Nucleus accumbens (tissue), 56 donors: ENCODE measurements at places on chromosomes 11 and 22.
A peak's percentile ranks its signal among the peaks of the same experiment; 100 is the strongest.

DNA sequence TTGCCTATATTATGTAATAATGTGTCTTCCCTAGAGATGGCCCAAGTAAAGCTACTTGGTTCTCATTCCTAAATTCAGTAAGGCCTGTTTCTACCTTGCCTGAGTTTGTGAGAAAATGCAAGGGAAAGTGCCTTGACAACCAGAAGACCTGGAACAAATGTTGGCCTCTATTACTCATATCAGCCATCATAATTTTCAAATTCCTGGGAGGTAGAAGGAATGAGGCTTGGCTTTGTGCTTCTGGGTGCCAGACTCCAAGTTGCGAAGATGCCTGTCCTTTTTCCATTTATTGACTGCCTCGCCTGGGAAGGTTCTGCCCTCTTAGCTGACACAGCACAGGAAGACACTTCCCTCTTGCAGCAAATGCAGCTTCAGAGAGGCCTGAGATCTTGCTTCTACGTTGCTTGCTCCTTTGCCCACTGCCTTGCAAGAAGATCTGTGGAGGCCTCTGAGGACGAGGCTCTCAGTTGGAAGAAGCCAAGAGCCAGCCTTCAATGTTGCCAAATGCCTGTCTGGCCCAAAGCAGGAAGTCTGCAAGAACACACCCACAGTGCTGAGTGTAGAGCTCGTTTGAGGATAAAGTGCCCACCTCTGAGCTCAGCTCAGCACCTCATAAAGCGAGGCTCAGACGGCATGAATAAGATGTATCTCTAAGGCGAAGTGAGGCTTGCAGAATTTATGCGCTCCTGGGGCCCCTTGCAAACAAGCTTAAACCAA, 120.1 kb downstream of the GALNT18 start:
- no peak for DNase-seq

GRCh38 chr11:65392899-65393298, 6.5 kb downstream of the FRMD8 start:
- DNase-seq = no peak

GRCh38 chr11:113505541-113506375, 30.6 kb upstream of the DRD2 start:
- peak; percentile 15 for DNase-seq

DNA sequence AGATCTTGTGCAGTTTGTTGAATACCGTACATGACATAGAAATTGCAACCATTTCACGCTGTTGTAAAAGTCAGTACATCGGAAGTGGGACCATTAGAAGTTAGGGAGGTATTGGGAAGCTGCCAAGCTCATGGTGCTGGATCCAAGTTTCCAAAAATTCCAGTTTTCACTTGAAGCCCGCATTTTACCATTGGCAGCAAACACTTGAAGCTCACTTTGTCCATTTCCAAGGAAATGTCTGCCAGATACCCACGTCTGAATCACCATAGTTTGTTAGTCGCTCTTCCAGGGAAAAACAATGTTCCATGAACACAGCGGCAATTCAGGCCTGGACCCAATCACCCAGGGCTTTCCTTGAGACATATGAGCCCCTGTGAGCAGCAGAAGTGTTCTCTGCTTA, 22.6 kb upstream of the PARVB start:
- no peak for DNase-seq

- DNase-seq = no peak
Measured at GRCh38 chr11:112778091-112778876, 182.9 kb upstream of the NCAM1 start.

DNA sequence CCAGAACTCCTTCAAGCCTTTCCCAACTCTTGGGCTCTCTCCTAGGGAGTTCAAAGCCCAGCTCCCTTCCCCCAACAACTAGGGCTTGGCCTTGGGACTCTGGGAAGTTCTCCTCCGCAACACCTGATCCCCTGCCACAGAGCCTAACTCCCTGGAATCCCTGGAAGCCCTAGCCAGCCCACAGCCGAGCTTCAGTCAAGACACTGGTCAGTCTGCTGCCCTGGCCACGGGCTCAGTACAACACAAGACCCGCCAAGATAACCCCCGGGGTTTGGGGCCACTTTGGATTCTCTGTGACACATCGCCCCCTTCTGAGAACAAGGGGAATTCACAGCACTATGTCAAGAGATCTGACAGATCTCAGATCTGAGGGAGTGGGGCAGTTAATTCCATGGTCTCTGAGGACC, 58.3 kb downstream of the SLC22A12 start:
- DNase-seq = no peak

- DNase-seq = no peak
Measured at GRCh38 chr11:128180441-128181087, 406.8 kb downstream of the ETS1 start.

- no peak for DNase-seq
Measured at GRCh38 chr22:23245045-23245798, 64.9 kb downstream of the BCR start.

DNA sequence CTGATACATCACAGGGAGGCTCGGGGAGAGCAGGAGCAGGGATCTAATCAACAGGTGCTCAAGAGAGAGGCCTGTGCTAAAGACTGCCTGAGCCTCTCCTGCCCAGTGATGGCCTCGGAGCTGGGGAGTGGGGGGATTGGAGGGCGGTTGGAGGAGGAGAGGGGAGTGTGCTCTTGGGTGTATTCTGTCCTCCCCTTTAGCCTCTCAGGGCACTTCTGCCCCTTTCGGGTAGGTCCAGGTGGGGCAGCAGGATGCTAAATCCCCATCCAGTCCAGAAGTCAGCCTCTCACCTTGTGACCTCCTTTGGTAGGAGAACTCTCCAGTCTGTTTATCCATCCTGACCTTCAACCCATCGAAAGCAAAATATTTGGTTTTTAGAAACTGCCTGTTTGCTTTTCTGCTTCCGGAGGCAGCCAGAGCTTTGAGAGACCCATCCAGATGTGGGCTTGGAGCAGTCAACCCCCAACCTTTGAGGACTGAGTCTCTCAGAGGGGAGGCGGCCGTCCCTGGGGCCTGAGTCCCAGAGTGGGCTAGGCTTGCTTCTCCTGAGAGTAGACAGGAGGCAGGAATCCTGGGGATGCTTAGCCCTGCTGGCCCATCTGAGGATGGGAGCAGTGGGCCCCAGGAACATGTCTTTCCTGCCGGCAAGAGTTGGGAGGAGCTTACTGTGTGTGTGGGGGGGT, 105.2 kb upstream of the SYT13 start:
- no peak for DNase-seq

DNA sequence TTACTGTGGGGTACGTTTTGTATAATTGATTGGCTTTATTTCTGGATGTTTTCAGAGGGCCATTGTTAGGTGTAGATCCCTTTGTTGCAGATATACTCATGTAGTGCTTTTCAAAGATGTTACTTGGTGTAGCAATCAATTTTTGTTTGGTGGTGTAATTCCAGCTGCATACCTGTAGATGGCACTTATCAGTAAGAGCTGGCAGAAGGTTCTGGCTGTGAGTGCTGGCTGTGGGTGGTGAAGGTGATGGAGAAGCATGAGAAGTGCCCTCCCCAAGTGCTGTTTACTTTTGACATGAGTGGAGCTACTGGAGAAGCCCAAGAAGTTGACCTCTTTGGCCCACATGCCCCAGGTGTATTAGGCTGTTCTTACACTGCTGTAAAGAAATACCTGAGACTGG, 1074.9 kb downstream of the FAM181B start:
- DNase-seq = no peak

GRCh38 chr11:73321604-73322381, 13.7 kb downstream of the ARHGEF17 start:
- no peak for DNase-seq

- peak; percentile 29 for DNase-seq
Measured at GRCh38 chr11:132228746-132229325, 858.4 kb downstream of the NTM start.

DNA sequence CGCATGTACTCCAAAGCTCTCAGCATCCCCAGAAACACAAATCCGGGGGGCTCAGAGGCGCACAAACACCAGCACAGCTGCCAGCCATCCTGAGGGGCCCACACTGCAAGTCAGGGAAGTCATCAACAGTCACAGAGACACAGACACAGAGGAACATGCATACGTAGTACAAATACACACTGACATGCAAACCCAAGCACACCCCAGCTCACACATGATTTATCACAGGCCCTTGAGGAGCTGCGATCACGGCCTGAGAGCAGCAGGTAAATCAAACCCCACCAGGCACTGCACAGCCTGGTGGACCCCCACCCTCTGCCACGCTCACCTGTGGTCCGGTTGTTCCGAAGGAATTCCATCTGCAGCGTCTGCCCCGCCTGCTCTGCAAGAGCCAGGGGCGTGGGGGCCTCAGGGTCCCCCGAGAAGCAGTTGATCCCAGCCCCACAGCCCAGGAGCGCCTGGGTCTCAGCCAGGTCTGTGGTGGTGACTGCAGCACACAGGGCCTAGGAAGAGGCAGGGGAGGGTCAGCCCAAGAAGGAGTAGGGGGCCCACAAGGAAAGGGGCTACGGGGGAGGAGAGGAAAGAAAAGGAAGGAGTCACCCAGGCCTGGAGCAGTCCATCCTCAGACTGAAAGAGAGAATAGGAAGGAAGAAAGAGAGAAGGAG, 28.5 kb upstream of the PDE2A start:
- no peak for DNase-seq

GRCh38 chr11:85127349-85127748, 499.8 kb downstream of the DLG2 start:
- DNase-seq = no peak

- DNase-seq = no peak
Measured at GRCh38 chr22:43144949-43145348, 1.8 kb upstream of the MCAT start.

GRCh38 chr11:35647421-35648093, 15.0 kb upstream of the TRIM44 start:
- DNase-seq = no peak

GRCh38 chr11:105449100-105449734, 160.7 kb upstream of the GRIA4 start:
- DNase-seq = no peak

DNA sequence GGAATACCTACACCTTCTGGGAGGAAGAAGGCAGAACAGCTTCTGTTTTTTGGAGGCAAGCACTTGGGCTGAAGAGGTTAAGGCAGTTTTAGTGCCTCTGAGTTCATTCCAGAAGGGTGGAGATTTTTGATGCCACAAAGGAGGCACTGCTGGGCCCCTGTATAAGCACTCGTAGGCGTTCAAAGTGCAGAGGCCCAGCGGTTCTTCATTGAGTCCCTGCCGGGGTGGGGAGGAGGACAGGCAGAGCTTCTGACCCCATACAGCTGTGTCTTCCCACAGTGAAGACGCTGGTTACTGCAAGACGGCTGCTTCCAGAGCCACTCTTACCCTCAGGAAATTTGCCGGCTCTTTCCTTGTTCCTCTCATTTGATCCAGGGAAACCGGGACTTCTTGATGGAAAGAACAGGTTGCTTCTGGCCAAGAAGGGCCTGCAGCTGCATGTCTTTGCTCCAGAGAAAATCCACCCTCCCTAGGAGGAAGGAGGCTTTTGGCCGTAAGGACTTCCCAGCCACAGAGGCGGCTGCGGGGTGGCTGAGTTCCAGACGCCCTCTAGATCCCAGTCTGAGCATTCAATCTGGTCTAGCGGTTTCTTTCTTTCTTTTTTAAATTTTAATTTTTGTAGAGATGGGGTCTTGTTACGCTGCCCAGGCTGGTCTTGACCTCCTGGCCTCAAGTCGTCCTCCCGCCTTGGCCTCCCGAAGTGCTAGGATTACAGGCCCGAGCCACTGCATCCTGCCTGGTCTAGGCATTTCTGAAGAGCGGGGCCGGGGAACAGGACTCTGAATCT, 9.4 kb downstream of the ADAMTS15 start:
- DNase-seq = no peak

GRCh38 chr11:88520391-88520790, 182.9 kb upstream of the CTSC start:
- no peak for DNase-seq

DNA sequence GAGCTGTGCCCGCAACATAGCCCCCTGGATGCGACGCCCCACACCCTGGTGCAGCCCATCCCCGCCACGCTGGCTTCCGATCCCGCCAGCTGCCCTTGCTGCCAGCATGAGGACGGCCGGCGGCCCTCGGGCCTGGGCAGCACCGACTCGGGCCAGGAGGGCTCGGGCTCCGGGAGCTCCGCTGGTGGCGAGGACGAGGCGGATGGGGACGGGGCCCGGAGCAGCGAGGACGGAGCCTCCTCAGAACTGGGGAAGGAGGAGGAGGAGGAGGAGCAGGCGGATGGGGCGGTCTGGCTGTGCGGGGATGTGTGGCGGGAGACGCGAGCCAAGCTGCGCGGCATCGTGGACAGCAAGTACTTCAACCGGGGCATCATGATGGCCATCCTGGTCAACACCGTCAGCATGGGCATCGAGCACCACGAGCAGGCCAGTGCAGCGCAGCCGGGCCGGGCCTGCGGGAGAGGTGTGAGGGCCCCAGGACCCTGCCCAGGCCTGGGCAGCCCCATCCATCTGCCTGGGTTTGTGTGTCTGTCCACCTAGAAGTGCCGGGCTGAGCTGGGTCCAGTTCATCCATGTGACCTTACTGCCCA, 79.0 kb downstream of the CACNA1I start:
- no peak for DNase-seq

DNA sequence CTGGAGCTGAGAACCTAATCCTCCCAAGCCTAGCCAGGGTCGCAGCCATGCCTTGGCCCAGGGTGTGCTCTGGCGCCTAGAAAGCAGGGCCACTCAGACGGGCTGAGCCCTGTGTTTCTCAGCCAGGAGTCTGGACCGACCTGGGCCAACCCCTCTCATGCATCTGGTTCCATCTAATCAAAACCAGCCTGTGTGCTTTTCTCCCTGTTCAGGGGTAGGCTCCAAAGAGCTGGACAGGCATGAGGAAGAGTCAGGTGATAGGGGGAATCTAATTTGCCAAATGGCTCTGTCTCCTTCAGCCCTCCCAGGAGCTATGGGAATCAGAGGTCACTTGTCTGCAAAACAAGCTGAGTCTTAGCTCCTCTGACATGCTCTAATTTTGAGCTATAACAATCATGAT, 55.7 kb downstream of the SCUBE1 start:
- no peak for DNase-seq

GRCh38 chr22:46202897-46203600, 47.0 kb downstream of the CDPF1 start:
- no peak for DNase-seq

DNA sequence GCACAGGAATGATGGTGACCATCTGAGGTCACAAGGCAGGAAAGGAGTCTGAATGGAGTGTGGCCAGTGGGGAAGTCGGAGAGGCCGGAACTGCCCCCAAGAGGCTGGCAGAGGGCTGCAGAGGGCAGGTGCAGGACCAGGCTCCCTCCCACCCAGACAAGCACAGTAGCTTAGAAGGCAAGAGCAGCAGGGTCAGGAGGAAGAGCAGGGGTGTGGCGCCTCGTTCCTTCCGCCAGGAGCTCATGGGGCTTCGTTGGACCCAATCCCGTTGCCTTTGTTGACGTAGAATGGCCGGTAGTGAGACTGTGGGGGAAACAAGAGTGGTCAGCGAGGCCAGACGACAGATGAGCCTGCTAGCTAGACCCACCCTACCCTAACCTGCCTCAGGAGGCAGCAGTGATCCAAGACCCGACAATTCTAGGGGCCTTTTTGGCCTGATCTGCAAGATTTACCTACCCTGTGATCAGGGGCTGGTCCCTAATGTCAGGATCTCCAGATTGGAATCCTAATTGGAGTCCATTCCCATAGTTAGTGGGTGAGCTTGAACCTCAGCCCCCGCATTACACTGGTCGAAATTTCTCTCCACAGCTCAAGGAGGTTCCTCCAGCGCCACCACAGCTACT, 25.6 kb downstream of the TRIM29 start:
- DNase-seq = no peak
